ENCODE measurements at places on chromosomes 16 and 17.
A peak's percentile ranks its signal among the peaks of the same experiment; 100 is the strongest.

DNA sequence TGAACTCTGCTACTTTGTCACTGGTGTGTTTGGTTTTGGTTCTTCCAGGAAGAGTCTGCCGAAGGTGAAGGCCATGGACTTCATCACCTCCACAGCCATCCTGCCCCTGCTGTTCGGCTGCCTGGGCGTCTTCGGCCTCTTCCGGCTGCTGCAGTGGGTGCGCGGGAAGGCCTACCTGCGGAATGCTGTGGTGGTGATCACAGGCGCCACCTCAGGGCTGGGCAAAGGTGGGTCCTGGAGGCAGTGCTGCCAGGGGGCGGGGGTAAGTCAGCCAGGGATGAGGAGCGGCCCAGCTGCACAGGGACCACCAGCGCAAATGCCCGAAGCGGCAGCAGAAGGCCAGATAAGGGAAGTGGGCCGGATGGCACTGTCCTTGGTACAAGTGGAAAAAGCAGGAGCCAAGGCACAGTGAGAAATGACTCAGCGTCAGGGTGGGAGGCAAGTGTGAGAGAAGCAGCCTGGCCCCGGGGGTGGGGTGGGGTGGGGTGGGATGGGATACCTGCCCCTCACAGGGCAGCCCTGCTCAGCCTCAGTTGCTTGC, 41.9 kb downstream of the TMEM11 start:
- DNase-seq: no peak

- no peak for DNase-seq
These were observed 18.5 kb downstream of the GTF3C1 start for GRCh38 chr16:27531186-27531585.

DNA sequence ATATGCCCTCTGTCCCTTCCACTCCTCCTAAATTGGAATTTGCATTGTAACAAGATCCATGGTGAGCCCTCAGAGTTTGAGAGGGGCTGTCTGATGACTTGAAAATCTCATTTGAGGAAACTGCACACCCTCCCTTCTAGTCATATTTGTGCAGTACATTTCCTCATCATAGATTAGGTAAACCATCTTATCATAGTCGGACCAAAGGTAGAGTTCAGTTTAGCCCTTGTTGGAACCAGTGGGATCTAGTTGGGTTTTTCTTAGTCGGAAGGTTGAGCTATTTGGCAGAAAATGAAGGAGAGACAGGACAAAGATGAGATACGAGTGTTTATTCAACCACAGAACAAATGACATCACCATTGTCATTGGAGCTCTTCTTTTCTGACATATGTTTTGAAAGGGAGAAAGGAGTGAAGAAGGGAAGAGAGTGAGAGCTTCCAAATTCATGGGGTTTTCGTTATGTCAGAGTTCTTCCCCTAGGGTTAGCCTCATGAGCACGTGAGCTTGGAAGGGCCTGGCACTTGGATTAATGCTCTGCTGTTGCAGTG, 15.8 kb upstream of the KRT20 start:
- no peak for DNase-seq

- DNase-seq: no peak
These were observed 17.1 kb downstream of the ZNHIT3 start for GRCh38 chr17:36503456-36504155.

- peak; percentile 11 for DNase-seq
These were observed 2.3 kb downstream of the TMEM186 start for GRCh38 chr16:8795091-8795490.

DNA sequence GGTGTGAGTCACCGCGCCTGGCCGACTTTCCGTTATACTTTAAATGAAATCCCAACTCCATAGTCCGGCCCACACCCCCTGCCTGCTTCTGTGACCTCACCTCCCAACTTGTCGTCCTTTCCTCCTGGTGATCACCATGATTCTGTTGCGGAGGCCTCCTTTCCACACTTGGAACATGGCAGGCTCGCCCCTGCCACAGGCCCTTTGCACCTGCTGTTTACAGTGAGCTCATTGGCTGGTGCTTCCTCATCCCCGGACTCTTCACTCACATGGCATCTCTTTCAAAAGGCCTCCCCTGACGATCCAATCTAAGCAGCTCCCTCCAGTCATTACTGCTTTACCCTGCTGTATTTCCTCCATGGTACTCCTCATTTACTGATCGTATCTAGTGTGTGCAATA, 64.6 kb downstream of the RAP1GAP2 start:
- DNase-seq: no peak

DNA sequence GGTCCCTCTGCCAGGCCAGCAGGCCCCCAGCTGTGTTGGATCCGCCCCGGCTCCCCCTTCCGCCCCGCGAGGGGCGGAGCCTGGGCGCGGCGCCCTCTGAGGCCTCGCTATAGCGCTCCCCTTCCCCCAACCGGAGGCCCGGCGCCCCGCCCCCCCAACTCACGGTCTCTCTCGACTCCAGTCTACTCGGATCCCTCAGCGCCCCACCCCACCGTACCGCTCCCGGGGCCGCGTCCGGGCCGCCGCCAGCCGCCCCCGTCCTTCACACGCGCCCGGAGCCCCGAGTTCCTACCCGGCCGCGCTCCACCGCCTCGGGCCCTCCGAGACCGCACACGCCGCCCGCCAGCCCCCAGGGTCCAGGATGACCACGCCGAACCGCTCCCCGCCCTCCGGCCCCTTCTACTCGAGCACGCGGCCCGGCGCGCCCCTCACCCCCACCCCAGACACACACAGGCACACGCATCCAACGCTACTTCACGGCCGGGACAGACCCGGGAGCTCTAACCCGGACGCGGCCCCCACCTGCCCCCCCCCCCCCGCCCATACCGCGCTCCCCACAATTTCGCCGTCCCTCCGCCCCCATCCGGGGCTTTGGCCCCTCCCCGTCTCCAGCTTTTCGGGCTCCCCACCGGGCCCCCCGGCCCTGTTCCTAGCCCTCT, 1.4 kb downstream of the PHF23 start:
- DNase-seq: peak; percentile 50

- DNase-seq: peak; percentile 48
These were observed 36.4 kb downstream of the AKAP1 start for GRCh38 chr17:57121308-57122042.

GRCh38 chr16:86590501-86591144, 12.3 kb downstream of the FOXL1 start:
- DNase-seq: peak; percentile 82

GRCh38 chr16:28990375-28991040, 5.7 kb downstream of the LAT start:
- no peak for DNase-seq

GRCh38 chr17:74893936-74894671, 671 bp upstream of the FADS6 start:
- DNase-seq: no peak

DNA sequence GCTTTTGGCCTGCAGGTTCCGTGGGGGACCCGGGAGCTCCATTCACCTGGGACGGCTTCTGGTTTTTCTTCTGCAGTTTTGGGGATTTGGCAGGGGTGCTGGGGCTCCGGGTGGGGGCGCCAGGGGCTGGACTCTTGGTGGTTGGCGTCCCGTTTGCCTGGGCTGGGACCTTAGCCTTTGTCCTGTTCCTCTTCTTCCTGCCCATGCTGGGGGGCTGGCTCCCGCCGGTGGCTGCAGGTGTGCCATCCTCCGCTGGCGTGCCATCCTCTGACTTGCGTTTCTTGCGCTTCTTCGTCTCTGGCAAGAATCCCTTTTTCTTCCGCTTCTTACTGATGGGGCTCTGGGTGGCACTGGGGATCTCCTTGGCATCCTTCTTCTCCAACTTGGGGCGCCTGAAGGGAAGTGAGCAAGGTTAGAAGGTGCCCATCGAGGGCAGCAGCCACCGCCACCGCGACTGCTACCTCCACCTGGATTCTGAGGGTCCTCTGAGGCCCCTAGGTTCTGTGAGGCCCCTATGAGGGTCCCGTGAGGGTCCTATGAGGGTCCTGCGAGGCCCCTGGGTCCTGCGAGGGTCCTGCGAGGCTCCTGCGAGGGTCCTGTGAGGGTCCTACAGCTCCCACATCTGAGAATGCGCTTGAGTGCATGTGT, 15.5 kb downstream of the MYBBP1A start:
- DNase-seq: no peak

- DNase-seq: no peak
These were observed 94.9 kb upstream of the C17orf78 start for GRCh38 chr17:37280841-37281240.

DNA sequence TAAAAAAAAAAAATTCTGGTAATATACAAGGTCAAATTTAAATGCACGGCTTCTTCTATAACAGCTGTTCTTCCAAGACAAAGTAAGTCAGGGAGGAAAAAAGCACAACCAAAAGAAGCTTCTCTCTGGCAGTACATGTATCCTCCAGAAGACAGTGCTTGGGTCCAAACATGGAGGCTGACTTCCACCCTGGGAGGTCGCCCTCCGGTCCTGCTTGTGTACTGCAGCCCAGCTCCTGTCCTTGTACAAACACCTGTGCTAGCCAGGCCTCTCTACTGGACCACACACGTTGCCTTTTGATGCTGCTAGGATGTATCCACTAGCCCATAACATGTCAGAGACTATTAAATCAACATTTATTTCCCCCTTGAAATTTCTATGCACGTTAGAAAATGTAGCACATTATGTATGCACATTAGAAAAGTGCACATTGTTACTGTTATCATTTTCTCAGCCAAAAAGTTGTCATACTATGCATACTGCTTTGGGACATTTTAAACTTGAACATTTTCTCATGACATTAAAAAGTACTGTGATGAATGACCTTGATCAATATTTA, 21.9 kb downstream of the TEKT3 start:
- no peak for DNase-seq

DNA sequence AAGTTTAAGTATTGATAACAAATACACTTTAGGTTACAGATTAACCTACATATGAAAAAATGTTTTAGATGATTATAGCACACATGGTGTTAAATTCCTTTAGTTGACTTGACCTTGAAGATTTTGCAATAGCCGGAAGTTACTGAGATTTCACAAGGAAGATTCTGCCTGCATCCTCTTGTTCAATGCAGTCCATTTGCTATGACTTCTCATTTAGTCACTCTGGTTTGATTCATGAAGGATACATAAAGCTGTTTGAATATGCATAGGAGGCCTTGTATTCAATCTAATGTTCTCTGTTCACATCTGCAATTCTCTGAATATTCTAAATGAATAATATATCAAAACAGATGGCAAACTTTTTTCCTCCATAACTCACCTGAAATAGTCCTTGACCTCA, 870.2 kb upstream of the GOT2 start:
- DNase-seq: no peak

GRCh38 chr16:52424591-52424990, 122.4 kb downstream of the TOX3 start:
- no peak for DNase-seq

- no peak for DNase-seq
These were observed 80.6 kb upstream of the SALL1 start for GRCh38 chr16:51231702-51232101.

GRCh38 chr17:74946641-74947040, 10.9 kb downstream of the OTOP3 start:
- no peak for DNase-seq

DNA sequence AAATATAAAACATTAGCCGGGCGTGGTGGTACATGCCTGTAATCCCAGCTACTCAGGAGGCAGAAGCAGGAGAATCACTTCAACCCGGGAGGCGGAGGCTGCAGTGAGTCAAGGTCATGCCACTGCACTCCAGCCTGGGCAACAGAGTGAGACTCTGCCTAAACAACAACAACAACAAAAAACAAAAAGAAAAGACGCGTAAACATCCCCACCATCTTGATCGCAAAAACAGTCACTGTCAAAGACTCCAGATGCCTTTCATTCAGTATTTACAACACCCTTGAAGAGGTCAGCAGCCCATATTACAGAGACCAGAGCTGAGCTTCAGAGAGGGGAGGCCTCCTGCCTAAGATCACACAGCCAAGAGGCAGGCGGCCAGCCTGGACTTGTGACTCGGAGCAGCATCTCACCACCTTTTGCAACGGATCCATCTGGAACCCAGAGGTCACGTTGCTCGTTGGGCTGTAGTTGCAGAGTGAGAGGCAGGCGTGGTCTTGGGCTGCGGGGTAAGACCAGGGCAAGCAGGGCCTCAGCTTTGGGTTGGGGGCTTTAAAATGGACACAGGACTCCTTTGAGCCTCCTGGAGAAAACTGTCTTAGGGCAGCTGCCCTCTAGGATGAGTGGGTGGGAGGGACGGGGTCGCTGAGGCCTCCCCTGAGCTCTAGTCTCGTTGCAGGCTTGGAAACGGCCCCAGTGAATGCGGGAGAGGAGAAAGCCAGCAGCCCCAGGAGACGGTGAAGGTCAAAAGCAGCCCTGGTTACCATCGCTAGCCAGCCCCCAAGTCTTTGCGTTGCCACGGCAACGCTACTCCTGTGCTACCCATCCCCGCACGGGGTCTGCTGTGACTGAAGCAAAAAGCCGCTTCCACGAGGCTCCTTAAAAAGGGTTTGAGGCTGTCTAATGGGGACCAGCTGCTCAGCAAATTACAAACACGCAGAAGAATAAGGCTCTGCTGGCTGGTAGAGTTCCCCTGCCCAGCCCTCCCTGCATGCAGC, 26.1 kb downstream of the LGALS3BP start:
- DNase-seq: no peak

GRCh38 chr16:46801428-46802049, 29.4 kb downstream of the C16orf87 start:
- DNase-seq: no peak

- DNase-seq: no peak
These were observed 10.1 kb downstream of the TBC1D24 start for GRCh38 chr16:2484898-2485508.

DNA sequence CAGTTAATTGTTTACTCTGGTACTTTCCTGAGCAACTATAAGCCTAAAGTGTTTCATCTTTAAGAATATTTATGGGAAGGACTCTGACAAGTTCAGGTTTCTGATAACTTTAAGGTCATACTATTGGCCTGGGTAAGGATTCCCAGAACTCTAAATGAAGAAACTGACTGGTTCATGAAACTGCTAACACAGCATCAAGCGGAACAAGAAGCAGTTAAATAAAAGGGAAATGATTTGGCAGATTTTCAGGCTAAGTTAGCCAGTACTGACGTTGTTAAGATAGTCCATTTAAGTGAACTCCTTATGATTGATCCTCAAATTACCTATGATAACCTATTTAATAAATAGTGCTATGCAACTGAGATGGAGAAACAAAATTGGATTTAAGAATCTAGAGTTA, 101.6 kb upstream of the CES5A start:
- DNase-seq: no peak

DNA sequence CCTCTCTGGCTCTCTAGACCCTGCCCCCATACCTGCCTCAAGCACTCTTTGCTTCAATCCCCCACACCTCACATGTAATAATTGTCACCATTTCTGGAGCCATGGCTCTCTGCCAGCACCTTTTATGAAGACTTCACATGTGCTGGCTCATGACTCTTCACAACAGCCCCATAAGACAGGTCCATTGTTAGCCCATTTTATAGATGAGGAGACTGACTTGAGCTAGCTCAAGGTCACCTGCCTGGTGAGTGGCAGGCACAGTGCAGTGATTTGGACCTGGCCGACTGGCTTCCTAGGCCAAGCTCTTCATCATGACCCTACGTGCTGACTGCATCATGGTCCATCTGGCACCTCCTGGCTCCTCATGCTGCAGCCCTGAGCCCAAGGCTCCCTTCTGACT, 25.0 kb downstream of the FAM20A start:
- DNase-seq: no peak

All from brain microvascular endothelial cell (primary cell).